ENCODE measurements at places on chromosomes 1 and 21.

DNA sequence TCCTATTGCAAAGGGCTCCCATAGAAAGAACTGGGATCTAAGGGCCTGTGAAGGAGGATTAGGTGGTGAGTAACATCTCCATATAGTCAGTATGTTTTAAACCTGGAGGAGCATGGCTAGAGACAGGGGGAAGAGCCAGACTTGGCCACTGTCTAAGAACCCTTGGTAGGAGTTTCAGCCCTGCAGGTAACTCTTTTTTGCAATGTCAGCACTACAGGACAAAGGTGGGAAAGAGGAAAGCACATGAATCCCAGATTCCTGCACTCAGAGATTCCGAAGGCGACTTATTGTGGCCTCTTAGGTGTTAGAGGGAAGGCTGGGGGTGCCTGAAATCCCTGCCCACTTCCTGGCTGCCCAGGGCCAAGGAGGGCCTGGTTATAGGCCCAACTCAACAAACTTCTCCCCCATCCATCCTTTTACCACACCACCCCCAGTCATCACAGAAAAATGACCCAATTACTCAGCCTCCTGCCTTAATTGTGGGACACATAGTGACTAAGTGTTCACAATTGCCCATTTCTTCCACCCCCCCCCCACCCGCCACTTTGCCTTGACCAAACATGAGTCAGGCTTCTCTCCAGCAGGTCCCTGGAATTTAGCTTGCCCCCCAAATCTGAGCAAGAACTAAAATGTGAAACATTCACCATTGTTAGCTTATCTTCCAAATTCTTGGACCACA is 1.9 kb upstream of the NTNG1 start:
- no peak for DNase-seq

GRCh38 chr1:191260056-191260455 is 782.4 kb upstream of the BRINP3 start:
- DNase-seq, result no peak

DNA sequence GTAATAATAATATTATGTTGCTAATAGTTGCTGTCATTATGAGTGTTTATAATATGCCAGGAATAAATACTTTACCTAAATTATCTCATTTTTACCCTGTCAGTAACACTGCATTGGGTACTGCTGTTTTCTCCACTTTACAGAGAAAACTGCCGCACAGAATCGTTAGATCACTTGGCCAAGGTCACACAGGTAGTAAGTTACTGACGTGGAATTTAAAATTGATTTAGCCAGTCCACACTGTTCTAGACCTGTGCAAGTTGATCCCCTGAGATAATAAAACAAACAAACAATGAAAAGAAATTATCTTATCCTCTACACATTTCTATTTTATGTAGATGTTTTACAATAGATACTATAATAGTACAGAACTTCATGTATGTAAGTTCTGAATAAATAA is 174.1 kb downstream of the ROR1 start:
- no peak for DNase-seq

GRCh38 chr1:180610556-180611015 is 21.2 kb upstream of the XPR1 start:
- no peak for DNase-seq

DNA sequence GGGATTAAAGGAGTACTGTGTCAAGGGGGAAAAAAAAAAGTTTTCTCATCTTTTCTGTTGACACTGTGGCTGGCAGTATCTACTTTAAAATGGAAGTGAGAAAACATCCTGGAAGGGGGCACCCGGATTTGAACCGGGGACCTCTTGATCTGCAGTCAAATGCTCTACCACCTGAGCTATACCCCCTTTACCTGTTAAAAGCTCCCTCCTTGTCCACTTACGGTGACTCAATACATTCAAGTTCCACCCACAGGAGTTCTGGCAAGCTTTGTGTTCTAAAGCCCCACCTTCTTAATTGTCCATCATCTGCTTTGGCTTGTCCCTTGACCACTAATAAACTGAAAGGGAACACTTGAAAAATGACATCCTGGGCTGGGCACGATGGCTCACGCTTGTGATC is 68.2 kb downstream of the FNBP1L start:
- no peak for DNase-seq

DNA sequence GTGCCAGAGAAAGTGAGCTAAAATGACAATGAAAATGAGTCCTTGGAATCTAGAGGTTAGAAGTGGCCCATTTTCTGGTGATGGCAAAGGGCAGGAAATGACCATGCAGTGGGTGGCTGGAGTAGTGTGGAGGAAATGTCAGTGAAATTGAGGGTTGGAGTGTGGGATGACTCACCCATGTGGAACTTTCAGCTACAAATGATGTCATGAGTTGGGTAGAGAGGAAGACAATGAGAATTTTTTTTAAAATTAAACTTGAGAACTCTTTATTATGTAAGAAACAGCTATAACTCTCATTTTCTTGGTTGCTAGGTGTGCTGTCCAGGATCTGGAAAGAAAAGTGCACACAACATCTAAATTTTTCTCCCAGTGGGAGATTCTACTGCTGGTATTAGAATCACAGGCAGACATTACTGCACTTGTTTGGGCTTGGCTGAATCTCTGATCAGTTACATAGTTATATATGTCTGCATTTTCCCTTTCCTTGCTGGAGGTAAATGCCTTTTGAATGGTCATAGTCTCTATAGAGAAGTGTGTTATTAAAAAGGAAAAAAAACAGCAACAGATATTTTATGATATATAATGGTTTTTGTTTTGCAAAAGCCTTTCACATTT is 56.8 kb upstream of the GNG12 start:
- DNase-seq, result no peak

GRCh38 chr1:160652924-160653619 is 6.2 kb upstream of the SLAMF1 start:
- no peak for DNase-seq

- no peak for DNase-seq
These were observed 5.6 kb upstream of the KPRP start for GRCh38 chr1:152752225-152752624.

GRCh38 chr1:201059871-201060555 is 36.5 kb upstream of the KIF21B start:
- no peak for DNase-seq

DNA sequence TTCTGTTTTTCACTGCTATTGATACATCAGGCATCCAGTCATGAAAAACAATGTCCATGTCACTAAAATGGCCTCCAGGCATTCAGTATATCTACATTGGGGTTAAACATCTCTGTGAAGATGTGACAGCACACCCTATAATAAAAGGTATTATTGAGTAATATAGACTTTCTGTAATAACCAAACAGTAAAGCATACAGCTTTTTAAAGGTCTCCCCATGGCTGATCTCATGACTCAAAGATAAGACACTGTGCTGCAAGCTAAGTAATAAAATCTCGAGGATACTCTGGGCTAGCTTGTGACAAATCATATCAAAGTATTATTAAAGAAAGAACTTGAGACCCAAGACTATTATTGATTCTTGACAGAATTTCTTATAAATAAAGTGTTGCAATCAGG is 613.1 kb upstream of the PKN2 start:
- DNase-seq, result no peak

DNA sequence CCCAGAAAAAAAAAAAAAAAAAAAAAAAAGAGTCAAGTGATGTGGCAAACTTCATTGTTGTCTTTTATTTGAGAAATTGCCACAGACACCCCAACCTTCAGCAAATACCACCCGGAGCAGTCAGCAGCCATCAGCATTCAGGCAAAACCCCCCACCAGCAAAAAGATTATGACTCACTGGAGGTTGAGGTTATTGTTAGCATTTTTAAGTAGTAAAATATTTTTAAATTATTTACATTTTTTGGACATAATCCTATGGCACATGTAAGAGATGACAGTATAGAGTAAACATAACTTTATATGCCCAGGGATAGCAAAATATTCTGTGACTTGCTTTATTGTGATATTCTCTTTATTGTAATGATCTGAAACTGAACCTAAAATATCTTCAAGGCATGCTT is 95.6 kb downstream of the CENPF start:
- DNase-seq, result no peak

DNA sequence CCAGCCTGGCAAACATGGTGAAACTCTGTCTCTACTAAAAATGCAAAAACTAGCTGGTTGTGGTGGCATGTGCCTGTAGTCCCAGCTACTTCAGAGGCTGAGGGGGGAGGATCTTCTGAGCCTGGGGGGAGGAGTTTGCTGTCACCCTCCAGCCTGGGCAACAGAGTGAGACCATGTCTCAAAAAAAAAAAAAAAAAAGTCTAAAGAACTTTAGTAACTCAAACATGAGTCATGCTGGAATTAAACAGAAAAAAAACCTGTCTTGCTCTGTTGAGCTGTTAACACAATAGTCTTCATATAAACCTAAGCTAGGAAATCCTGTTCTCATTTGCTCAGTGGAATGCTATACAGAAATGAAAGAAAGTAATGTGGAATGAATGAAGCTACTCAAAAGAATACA is 16.7 kb upstream of the DISP1 start:
- no peak for DNase-seq

GRCh38 chr1:81492628-81493027 is 308.1 kb upstream of the ADGRL2 start:
- no peak for DNase-seq

- DNase-seq, result peak; percentile 67
These were observed 21.5 kb upstream of the LYST start for GRCh38 chr1:235888119-235888643.

Measured in GM20000 (cell line).